ENCODE measurements at places on chromosomes 7 and 10.

GRCh38 chr10:30637881-30638467, 8.4 kb upstream of the LYZL2 start:
- no peak for DNase-seq

GRCh38 chr7:53806119-53806518, 736.1 kb upstream of the VSTM2A start:
- DNase-seq = no peak

DNA sequence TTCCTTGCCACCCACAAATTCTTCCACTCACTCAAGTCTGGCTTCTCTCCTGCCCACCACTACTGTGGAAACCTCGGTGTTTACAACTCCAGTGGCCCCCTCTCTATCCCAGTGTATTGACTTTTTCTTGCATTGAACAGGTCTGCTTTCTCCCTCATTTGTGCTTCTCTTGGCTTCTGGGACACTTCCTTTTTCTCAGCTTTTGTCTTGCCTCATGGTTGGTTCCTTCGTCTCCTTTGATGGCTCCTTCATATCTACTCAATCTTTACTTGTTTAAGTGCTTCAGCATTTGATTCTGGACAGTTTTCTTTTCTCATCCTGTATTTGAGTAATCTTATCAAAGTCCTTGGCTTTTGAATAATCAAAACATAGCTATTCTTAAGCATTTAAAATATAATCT, 35.9 kb upstream of the FAM3C start:
- DNase-seq = no peak

DNA sequence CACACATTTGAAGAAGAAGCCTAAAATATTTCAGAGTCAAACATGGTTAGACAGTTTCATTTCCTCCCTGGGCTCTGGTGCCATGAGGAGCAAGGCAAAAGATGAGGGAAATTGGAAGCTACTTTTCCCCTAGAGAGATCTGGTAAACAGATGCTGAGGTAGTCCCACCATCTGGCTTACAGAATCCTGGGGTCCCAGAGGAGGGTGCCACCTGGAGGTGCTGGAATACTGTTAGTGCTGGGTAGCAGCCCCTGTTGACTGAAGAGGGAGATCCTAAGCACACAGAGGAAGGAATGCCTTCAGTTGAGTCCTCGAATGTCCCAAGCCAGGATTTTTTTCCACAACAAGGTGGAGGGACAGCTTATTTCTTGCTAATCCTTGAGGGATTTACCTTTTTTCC, 160.1 kb downstream of the FZD1 start:
- DNase-seq = no peak

DNA sequence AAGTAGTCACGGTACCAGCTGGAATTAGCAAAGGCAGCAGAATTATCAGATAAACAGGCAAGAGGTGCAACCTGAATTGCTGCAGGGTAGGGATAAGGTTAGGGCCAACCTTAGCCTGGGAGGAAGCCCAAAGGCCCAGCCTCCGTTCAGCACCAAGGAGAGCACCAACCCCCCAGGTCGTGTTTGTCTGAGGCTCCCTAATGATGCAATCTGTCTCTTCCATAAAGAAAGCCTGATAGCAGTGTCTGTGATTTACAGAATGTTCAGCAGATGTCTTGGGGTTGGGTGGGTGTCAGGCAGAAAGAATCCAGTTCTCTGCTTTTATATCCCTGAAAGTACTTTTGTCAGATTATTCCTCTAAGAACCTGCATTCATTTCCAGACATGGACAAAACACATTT, 328.4 kb upstream of the AOAH start:
- no peak for DNase-seq

- DNase-seq = no peak
Observed at GRCh38 chr7:108836256-108836655, 266.6 kb downstream of the DNAJB9 start.

GRCh38 chr7:17814058-17814457, 126.2 kb downstream of the SNX13 start:
- no peak for DNase-seq

DNA sequence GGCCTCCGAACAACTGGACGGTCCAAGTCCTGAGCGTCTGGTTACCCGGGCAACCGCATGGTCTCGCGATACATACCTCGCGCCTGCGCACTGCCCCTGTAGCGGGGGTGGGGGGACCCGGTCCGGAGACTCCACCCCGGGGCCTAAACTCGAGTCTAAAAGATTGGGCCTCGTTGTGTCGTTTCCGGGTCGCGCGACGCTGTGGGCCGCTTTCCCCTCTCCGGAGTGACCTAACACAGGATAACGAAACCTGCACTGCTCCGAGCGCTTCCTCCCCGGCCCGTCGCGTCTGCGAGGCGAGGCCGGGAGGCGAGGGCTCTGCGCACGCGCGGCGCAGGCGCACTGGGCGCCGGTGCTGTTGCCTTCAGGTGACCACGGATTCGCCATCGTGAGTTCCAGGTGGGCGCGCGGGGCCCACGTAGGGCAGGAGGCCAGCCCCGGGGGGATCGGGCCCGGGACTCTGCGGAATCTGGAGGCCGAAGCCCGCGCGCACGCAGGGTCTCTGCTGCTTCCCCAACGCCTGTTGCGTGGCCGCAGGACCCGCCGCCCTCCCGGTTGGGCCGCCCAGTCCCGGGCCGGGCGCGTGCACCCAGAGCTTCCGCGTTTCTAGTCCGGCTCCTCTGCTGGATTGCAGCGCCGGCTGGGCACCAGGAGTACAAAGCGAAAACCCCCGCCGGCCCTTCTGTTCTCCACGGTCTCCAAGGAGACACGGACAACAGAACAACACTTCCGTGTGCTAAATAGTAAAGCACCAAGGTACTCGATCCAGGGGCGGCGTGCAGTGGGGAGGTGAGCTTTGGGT, at the start of gene RPP38:
Gene RPP38 (plus strand): TSS at position 345 of the 802 bp plus-strand sequence. CDS start 5,960 bp downstream, outside the sequence.
- peak; percentile 92 for DNase-seq

DNA sequence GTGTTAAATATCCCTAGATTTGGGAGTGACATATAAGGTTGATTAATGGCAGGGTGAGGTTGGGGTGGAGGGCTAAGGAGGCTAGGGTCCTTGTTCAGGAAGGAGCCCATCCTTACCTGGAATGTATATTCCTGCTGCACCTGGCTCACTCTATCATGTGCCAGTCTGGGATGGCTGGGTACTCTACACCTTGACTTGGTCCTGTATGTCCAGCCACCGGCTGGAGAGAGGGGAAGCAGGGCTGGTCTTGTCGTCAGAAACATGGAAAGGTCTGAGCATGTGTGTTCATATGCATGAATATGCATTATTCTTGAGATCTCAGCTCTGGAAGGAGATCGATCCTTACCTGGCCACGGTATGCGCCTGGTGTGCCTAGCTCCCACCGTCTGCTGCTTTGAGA, 33.2 kb downstream of the TMEM270 start:
- DNase-seq = no peak

DNA sequence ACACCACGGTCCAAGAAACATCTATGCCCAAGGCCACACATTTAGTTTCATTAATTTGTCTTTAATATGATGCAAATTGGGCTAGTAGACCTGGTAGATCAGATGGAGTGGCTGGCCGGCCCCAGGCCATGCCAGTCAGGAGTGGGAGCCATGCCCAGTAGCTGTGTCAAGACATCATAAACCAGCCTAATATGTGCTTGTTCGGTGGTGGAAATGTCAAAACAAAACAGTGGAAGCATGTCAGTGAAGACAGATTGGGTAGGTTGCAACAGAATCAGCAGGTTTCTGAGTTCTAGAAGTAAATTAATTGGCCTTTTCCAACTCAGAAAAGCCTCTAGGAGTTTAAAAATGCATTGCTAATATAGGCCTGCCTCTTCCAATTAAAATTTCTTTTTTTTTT, 124.7 kb downstream of the NRP1 start:
- DNase-seq = no peak

- no peak for DNase-seq
Observed at GRCh38 chr10:101028446-101029337, 2.2 kb downstream of the PDZD7 start.

DNA sequence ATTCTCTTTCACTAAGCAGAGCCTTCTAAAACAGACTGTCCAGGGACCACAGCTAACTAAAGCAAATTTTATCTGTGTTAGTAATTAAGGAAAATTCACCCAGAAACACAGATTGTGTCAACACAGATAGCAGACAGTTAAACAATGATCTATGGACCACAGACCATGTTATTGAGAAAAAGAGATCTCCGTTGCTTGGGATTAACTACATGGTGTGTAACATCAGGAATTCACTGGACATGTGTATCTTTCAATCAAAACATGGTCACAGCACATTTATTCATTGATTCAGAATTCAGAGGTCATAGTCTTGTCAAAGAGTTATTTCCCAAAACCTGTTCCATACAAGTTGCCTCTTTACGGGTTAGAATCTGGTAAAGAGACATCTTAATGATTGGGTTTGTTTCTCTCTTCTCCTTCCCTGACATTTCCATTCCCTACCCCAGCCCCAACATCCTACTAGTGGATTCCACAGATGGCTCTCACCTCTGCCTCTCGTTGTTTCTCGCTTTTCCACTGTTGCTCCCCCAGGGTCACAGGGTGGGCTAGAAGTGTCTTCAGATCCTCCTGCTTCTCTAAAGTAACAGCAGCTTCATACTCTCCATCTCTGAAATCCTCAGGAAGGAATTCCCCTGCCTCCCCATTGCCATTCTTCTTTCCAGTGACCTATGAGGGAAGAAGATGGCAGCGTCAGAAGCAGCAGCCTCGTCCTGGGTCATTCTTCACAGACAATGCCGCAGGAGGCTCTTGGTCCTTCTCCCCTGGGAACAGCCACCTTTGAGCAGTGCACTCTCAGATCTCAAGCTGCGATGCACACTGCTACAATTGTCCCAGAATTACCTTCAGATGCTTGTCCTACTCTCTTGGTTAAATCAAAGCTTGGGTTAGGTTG, 958 bp downstream of the ANKRD1 start:
- DNase-seq = no peak

DNA sequence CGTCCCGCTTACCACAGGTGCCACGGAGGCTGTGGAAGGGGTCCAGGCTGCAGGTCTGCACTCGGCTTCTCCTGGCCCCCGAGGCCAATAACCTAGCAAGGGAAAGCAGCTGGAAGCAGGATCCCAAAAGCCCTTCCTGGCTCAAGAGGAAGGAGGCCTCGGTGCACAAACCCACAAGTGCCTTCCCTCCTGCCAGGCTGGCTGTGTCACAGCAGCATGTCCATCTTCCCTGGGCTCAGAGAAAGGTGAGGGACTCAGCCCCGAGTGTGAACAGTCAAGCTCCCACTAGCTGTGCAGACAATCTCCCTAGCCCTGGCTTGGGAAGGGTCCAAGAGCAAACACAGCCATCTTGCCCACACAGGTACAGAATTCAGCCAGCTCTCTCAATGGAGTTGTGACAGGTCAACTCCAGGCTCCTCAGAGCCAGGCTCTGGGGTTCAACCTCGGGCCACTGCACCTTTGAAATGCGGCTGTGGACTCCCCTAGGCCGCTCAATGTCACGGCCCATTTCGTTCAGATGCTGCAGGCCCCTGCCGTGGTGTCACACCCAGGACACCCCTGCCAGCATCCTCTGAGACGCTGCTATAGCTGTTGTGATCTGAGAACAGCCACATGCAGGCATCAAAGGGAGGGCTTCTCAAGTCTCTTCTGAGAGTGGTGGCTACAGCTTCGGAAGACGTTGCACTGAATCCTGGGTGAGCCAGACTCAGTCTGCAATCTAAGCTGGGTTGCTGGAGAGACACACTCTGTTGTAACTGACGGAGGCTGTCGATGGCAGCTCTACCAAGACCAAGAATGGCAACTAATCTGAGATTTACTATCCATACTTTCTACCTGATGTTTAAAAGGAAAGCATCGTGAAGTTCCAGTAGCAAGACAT, 137.9 kb downstream of the DIP2C start:
- no peak for DNase-seq

DNA sequence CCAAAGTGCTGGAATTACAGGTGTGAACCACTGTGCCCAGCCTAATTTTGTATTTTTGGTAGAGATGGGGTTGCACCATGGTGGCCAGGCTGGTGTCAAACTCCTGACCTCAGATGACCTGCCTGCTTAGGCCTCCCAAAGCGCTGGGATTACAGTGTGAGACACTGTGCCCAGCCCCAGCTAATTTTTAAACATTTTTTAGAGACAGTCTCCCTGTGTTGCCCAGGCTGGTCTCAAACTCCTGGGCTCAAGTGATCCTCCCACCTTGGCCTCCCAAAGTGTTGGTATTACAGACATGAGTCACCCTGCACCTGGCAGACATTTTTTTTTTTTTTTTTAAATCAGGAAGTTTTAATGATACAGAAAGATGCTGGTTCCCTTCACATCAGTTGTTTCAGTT, 15.5 kb downstream of the DENND10 start:
- DNase-seq = no peak

GRCh38 chr10:77711683-77712049, 74.1 kb upstream of the KCNMA1 start:
- no peak for DNase-seq

- no peak for DNase-seq
Observed at GRCh38 chr7:22393913-22394729, 37.2 kb upstream of the RAPGEF5 start.

- no peak for DNase-seq
Observed at GRCh38 chr7:134828361-134828760, 48.9 kb downstream of the CALD1 start.

DNA sequence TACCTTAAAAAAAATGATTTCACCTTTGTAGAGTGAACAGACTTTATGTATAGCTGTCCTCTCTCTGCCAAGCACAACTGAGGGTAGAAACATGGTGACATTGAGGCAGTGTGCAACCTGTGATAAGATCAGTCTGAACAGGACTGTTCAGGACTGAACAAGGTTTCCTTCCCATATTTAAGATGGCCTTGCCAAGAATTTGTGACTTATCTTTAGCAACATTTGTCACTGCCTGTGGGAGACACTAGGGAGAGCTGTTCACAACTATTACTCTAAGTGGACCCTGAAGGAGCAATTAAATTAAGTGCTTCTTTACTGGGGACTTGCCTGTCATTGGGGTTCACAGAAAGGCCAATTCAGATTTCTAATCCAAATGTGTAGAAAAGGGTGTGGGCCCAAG, 6.7 kb downstream of the OR13A1 start:
- DNase-seq = no peak

DNA sequence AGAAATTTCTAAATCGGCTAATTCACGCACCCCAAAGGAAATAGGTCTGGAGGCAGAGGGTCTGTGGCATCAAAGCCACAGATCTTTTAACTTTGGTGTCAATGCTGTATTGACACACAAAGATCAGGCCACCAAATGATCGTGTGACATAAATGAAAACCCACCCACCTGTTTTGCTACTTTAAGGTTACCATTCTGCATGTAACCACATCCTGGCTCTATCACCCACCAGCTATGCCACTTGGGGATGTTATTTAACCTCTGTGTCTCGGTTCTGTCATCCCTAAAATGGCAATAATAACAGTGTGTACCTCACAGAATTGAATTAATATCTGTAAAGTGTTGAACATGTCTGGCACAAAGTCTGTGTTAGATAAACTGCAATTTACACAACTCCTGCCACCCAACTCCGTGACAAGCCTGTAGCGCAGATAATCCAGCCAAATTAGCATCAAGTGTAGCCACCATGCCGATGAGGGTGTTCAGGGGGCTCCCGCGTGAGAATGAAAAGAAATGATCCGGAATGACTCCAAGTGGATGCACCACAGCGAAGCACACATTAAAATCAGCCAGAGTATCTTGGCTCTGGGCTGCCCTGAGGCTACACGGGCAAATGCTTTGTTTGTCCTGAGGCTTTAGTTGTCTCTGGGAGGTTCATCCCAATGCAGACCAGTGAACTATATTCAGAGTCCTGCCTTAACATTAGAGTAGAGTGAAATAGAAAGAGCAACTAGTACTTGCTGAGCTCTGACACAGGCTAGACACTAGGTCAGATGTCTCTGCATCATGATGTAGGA, 158.4 kb upstream of the NEBL start:
- no peak for DNase-seq
